T-helper 17 cell (primary cell): ENCODE measurements at places on chromosomes 6 and 20. TPM values are rescaled to one million over a fixed set of nuclear protein-coding genes. Genes with fewer than 3 reads are reported as not detected.

GRCh38 chr20:11333634-11334033 lies 584.1 kb upstream of the BTBD3 start:
- no peaks in the 10 kb centered on the region for H3K4me1 ChIP-seq
- no peaks in the 10 kb centered on the region for H3K36me3 ChIP-seq
- DNase-seq, result no peak
- no peak overlapping the region for H3K27ac ChIP-seq
- no peak overlapping the region for H3K4me3 ChIP-seq

DNA sequence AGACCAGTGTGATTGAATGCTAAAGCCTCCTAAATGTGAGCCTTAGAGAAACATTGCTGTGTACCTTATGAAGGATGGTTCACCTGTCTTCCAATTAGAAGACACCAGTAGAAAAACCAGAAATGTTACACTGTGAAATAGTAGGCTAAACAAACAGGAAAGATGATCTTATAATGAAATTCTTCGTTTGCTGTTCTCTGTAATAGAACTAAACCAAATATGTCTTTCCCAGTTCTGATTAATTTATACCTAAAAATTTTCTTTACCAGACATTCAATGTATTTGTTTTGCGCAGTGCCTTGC lies 114.8 kb downstream of the RTN4IP1 start:
- peak overlapping the region; percentile 98 for H3K27ac ChIP-seq
- peak overlapping the region; percentile 97 for H3K4me3 ChIP-seq
- no peaks in the 10 kb centered on the region for H3K27me3 ChIP-seq
- peaks cover 46% of the 10 kb centered on the region for H3K4me1 ChIP-seq
- H3K36me3 ChIP-seq, result no peaks in the 10 kb centered on the region

GRCh38 chr6:145199961-145200360 lies 535.4 kb downstream of the EPM2A start:
- H3K4me1 ChIP-seq, result no peaks in the 10 kb centered on the region
- H3K27ac ChIP-seq, result no peak overlapping the region
- peaks cover 21% of the 10 kb centered on the region for H3K27me3 ChIP-seq
- H3K36me3 ChIP-seq, result no peaks in the 10 kb centered on the region
- no peak for DNase-seq
- no peak overlapping the region for H3K4me3 ChIP-seq

DNA sequence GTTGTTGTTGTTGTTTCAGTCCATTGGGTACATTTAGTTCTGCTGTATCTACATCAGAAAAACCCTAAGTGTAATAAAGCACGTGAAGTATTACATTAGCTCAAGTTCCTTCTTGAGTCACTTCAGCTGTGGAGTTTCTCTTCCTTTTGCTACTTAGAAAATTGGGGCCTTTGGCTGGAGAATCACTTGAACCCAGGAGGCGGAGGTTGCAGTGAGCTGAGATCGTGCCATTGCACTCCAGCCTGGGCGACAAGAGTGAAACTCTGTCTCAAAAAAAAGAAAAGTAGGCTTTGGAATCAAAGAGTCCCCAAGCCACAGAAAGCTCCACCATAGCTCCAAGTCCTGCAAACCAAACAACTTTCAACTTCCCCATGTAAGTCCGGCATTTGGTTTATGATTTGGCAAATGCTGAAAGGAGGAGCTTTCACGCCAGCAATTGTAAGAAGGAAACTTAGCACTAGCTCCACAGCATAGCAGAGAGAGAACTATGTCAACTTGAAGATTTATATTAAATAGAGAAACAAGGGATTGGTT lies 56.5 kb upstream of the RNF144B start:
- no peaks in the 10 kb centered on the region for H3K36me3 ChIP-seq
- H3K4me1 ChIP-seq, result peaks cover 8% of the 10 kb centered on the region
- H3K27me3 ChIP-seq, result peaks cover 8% of the 10 kb centered on the region
- H3K4me3 ChIP-seq, result no peak overlapping the region
- no peak overlapping the region for H3K27ac ChIP-seq
- DNase-seq, result no peak

DNA sequence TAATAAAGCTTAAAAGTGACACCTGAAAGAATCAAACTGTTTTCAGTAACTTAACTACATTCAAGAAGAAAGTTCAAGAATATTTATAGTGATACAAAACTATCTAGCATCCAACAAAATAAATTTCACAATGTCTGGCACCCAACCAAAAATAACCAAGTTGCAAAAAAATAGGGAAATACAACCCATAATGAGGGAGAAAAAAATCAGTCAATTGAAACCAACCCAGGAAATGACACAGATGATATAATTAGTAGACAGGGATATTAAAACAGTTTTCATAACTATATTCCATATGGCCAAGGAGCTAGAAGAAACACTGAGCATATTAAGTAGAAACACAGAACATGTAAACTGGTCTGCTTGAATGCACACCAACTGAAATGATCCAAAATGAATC lies 120.2 kb upstream of the BEND3 start:
- no peak overlapping the region for H3K4me3 ChIP-seq
- H3K36me3 ChIP-seq, result peaks cover 3% of the 10 kb centered on the region
- H3K4me1 ChIP-seq, result no peaks in the 10 kb centered on the region
- H3K27ac ChIP-seq, result no peak overlapping the region

- peaks cover 2% of the 10 kb centered on the region for H3K36me3 ChIP-seq
- H3K4me3 ChIP-seq, result no peak overlapping the region
- no peak for DNase-seq
Observed at GRCh38 chr20:63025534-63026331, 19.0 kb upstream of the BHLHE23 start.

DNA sequence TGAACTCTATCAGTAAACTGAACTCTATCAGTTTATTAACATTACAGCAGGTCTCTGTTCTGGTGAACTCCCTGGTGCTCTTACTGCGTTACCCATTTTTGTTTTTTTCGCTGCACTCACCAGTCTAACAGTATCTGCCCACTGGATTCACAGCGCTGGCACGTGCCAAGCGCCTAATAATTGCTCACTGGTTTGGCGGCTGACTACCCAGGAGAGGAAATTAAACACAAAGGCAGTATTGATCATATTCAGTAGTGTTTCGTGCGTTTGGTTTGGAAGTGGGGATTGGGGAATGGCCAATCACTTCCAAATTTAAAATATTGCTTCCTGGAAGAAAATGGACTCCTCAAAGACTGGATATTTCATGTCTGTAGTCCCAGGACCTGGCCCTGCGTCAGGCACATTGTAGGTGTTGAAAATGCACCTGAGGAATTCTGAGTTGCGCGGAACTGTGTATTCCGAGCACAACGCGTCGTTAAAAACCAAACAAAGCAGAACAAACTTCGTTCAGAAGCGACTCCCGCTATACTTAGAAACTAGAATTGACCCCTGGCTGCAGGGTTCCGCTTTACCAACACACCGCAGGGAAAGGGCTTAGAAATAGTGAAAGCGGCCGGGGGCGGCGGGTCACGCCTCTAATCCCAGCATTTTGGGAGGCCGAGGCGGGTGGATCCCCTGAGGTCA lies 1.1 kb upstream of the RPS12 start:
- H3K4me1 ChIP-seq, result peaks cover 47% of the 10 kb centered on the region
- no peaks in the 10 kb centered on the region for H3K27me3 ChIP-seq
- H3K36me3 ChIP-seq, result peaks cover 4% of the 10 kb centered on the region
- DNase-seq, result peak; percentile 15

DNA sequence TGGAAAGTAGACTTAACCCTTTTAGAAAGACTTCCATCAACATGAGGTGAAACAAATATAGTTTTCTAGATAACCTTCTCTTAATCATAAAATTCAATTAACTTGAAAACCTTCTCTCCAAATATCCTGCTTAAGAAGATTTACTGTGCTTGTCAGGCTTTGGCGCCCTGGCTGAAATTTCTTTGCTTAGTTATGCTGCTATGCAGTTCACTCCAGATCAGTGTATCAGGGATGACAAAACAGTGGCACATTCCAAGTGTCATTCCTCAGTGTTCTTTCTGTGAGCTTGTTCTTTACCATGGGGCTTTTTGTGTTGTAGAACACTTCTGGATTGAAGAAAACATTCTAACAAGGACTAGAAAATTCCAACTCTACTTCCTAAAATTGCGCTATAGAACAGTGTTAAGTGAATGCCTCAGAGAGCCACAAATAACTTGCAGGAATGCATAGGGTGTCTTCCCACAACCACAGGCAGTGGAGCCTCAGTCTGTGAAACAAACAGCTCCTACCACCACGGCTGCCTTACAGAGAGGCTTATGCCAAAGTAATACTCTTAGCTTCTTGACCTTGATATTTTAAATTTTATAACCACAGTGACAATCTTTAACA lies 443.6 kb downstream of the CDC5L start:
- peak overlapping the region; percentile 16 for H3K27ac ChIP-seq
- H3K36me3 ChIP-seq, result peaks cover 3% of the 10 kb centered on the region
- H3K27me3 ChIP-seq, result no peaks in the 10 kb centered on the region
- DNase-seq, result no peak

DNA sequence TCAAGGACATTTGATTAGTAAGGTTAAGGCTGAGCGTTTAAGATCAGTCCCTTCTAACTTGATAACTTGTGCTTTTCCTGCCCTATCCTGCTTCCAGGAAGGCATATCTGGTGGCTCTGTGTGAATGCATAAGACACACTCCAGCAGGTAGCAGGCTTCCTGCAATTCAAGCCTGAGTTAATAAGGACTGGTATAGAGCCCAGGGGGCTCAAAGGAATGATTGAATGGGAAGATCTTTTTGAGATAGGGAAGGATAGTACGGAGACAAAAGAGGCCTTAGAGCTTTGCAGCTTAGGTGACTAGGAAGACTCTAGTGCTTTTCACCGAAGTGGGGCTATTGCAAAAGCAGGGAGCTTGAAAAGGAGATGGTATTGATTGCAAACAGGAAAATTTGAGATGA lies 307.1 kb downstream of the GRIK2 start:
- no peaks in the 10 kb centered on the region for H3K27me3 ChIP-seq
- no peak for DNase-seq
- no peaks in the 10 kb centered on the region for H3K4me1 ChIP-seq
- H3K4me3 ChIP-seq, result no peak overlapping the region
- no peaks in the 10 kb centered on the region for H3K36me3 ChIP-seq

- H3K27me3 ChIP-seq, result no peaks in the 10 kb centered on the region
- peaks cover 27% of the 10 kb centered on the region for H3K4me1 ChIP-seq
- H3K4me3 ChIP-seq, result peak overlapping the region; percentile 92
- DNase-seq, result no peak
- H3K27ac ChIP-seq, result peak overlapping the region; percentile 94
- no peaks in the 10 kb centered on the region for H3K36me3 ChIP-seq
Observed at GRCh38 chr20:50193199-50193835, 2.7 kb downstream of the CEBPB start.

DNA sequence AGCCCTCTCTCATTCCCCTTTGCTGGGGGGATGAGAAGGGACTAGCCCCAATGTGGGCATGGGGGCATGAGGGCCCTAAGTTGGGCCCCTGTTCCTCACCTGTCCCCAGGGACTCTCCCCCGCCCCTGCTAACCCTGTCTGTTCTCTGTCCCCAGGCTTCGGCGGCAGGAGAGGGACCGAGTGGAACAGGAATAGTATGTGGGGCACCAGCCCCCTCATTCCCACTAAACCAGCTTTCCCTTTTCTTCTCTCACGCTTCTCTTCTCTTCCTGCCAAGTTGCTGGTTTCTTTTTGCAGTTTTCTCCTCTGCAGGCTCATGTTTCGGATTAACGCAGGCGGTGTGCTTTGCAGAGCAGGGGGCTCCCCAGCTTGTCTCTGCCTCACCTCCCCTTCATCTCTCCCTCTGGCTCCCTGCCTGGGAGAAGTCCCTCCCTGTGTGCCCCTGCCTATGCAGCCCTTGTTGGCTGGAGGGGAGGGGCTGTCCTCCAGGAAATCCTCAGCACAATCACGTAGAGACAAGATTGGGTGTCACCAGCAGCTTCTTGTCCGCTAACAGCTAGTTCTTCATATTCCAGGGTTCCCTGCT lies 7.9 kb downstream of the TMEM63B start:
- DNase-seq, result no peak
- peak overlapping the region; percentile 90 for H3K27ac ChIP-seq
- no peaks in the 10 kb centered on the region for H3K27me3 ChIP-seq
- H3K4me3 ChIP-seq, result peak overlapping the region; percentile 57
- H3K4me1 ChIP-seq, result peaks cover 24% of the 10 kb centered on the region

Gene ZC3H12D
- total RNA-seq, result 248 TPM

Gene ARMC2
- total RNA-seq, result 8.7 TPM
